Left lung (tissue), 14 donors: ENCODE measurements at places on chromosomes 1 and 21. TPM values are rescaled to one million over a fixed set of nuclear protein-coding genes. Genes with fewer than 3 reads are reported as not detected.

Gene FAM177B
- polyA plus RNA-seq: 0.57 TPM

Gene ABCG1
- polyA plus RNA-seq: 7.9 TPM

Gene MSH4
- 0.56 TPM for polyA plus RNA-seq

Gene CTSE
- 0.35 TPM for polyA plus RNA-seq

Gene NUAK2
- polyA plus RNA-seq: 10.5 TPM

Gene NGF
- 0.86 TPM for polyA plus RNA-seq

- peaks cover 72% of the 10 kb centered on the region for H3K27me3 ChIP-seq
- no peaks in the 10 kb centered on the region for H3K4me1 ChIP-seq
- no peak for DNase-seq
- no peaks in the 10 kb centered on the region for H3K36me3 ChIP-seq
Observed at GRCh38 chr21:26967062-26967913, at the start of gene ADAMTS5. Gene ADAMTS5 (minus strand): TSS chr21:26967088. CDS start chr21:26966391, 697 bp downstream.

DNA sequence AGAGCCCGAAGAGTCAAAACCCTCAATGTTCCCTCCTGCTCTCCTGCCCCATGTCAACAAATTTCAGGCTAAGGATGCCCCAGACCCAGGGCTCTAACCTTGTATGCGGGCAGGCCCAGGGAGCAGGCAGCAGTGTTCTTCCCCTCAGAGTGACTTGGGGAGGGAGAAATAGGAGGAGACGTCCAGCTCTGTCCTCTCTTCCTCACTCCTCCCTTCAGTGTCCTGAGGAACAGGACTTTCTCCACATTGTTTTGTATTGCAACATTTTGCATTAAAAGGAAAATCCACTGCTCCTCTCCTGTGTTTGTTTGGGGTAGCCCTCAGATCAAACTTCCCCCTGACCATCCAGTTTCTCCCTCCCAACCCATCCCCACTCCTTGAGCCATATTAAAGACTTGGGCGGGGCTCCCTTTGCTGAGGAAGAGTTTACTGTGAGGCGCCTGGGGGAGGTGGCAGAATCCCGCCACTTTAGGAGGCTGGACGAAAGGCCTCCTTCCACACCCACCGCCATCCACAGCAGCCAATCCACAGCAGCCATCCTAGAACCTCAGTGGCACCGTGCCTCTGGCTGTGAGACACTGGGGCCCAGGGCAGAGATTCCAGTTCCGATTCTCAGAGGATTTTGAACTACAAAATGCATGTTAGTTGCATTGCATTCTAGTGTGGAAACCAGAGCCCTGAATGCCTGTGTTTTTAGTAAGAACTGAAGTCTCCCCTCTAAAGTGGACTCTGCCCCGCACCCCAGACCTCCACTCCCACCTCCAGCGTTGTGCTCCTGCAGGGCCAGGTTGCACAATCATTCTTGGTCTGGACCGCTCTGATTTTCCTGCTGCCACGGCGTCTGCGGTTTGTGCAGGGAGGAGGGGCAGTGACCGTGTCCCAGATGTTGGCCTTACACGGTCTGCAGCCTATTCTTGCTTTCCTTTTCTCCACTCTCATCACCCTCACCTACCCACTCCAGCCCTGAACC, 3.0 kb downstream of the OLFML3 start:
- peaks cover 11% of the 10 kb centered on the region for H3K4me1 ChIP-seq
- H3K4me3 ChIP-seq: no peak overlapping the region
- no peaks in the 10 kb centered on the region for H3K36me3 ChIP-seq
- H3K27ac ChIP-seq: peak overlapping the region; percentile 28
- peak; percentile 87 for DNase-seq
- no peaks in the 10 kb centered on the region for H3K27me3 ChIP-seq

DNA sequence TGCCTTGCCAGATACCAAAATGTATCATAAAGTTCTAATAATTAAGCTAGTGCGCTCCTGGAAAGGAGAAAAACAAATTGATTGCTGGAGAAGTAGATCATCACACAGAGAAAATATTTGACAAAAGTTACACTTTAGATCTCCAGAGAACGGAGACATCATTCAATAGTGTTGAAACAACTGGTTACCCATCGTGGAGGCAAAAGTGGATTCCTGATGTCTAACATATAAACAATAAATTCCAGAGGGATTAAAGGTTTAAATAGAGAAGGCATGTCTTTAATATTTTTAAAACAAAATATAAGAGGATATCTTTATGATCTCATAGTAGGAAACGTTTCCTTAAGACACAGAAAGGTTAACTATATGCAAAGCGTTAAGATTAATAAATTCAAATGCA, 41.0 kb downstream of the NRIP1 start:
- H3K36me3 ChIP-seq: no peaks in the 10 kb centered on the region
- H3K27ac ChIP-seq: no peak overlapping the region
- H3K4me1 ChIP-seq: peaks cover 4% of the 10 kb centered on the region
- no peak overlapping the region for H3K4me3 ChIP-seq
- no peaks in the 10 kb centered on the region for H3K27me3 ChIP-seq

- no peak overlapping the region for H3K4me3 ChIP-seq
- peaks cover 5% of the 10 kb centered on the region for H3K4me1 ChIP-seq
- H3K27ac ChIP-seq: no peak overlapping the region
- peaks cover 49% of the 10 kb centered on the region for H3K27me3 ChIP-seq
- H3K36me3 ChIP-seq: no peaks in the 10 kb centered on the region
- no peak for DNase-seq
Observed at GRCh38 chr1:17538428-17539117, 925 bp upstream of the ARHGEF10L start.

GRCh38 chr1:55259911-55260609, 44.9 kb upstream of the USP24 start:
- no peaks in the 10 kb centered on the region for H3K4me1 ChIP-seq
- DNase-seq: no peak
- no peak overlapping the region for H3K27ac ChIP-seq
- H3K4me3 ChIP-seq: no peak overlapping the region
- H3K36me3 ChIP-seq: no peaks in the 10 kb centered on the region
- H3K27me3 ChIP-seq: no peaks in the 10 kb centered on the region

GRCh38 chr1:199264911-199265310, 626.1 kb downstream of the PTPRC start:
- DNase-seq: no peak
- H3K36me3 ChIP-seq: no peaks in the 10 kb centered on the region
- no peaks in the 10 kb centered on the region for H3K27me3 ChIP-seq
- no peaks in the 10 kb centered on the region for H3K4me1 ChIP-seq
- no peak overlapping the region for H3K27ac ChIP-seq

GRCh38 chr21:19684328-19684727, 1280.7 kb upstream of the TMPRSS15 start:
- no peak for DNase-seq
- no peaks in the 10 kb centered on the region for H3K4me1 ChIP-seq
- H3K27me3 ChIP-seq: no peaks in the 10 kb centered on the region
- H3K36me3 ChIP-seq: no peaks in the 10 kb centered on the region
- no peak overlapping the region for H3K4me3 ChIP-seq

- H3K36me3 ChIP-seq: no peaks in the 10 kb centered on the region
- no peak overlapping the region for H3K27ac ChIP-seq
- no peak overlapping the region for H3K4me3 ChIP-seq
- H3K4me1 ChIP-seq: peaks cover 3% of the 10 kb centered on the region
- no peak for DNase-seq
- H3K27me3 ChIP-seq: peaks cover 100% of the 10 kb centered on the region
Observed at GRCh38 chr1:90707363-90707710, 9.8 kb downstream of the BARHL2 start.

DNA sequence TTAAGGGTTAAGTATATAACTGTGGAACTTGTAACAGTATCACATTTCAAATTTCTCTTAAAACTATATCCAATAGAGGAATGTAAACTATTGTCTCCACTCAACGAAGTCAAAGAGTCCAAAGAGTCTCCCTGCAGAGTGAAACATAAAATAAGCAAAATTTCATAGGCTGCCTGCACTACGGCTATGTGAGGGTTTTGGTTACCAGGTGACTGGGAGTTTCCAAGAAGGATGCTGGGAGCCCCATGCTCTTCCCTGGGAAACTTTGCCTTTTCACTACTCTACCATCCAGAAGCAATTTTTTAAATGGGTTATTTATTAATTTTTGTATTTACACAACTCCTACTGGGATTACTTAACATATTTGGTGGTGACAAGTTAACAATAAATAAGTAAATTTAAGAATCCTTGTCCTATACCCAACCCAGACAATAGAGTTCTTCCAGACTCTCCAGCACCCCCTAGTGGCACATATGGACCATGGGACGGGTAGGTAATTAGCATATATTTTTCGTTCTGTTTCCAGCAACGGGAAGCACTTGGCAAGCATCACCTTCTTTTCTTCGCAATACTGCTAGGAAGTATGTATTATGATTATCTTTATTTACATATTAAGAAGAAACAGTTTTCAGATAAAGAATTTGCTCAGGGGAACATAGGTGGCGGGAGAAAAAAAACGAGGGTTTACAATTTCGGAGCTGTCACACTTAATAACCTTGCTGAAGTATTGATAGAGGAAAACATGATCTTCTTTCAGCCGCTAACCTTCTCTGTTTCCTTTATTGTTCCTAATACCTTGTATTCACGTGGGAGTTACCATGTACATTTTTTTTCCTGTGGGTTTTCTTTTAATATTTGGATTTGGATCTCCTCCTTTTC, 3.5 kb downstream of the FMO2 start:
- no peaks in the 10 kb centered on the region for H3K36me3 ChIP-seq
- H3K4me3 ChIP-seq: no peak overlapping the region
- DNase-seq: peak; percentile 43
- H3K27me3 ChIP-seq: no peaks in the 10 kb centered on the region
- H3K4me1 ChIP-seq: peaks cover 4% of the 10 kb centered on the region
- peak overlapping the region; percentile 14 for H3K27ac ChIP-seq

- no peak overlapping the region for H3K27ac ChIP-seq
- no peak overlapping the region for H3K4me3 ChIP-seq
- no peaks in the 10 kb centered on the region for H3K36me3 ChIP-seq
- H3K4me1 ChIP-seq: no peaks in the 10 kb centered on the region
- DNase-seq: no peak
Observed at GRCh38 chr1:182995894-182996293, 27.3 kb upstream of the LAMC1 start.

- no peaks in the 10 kb centered on the region for H3K4me1 ChIP-seq
- no peak for DNase-seq
- H3K27me3 ChIP-seq: no peaks in the 10 kb centered on the region
- no peak overlapping the region for H3K4me3 ChIP-seq
Observed at GRCh38 chr1:55640708-55641473, 425.7 kb upstream of the USP24 start.

- H3K4me1 ChIP-seq: no peaks in the 10 kb centered on the region
- no peaks in the 10 kb centered on the region for H3K36me3 ChIP-seq
- no peaks in the 10 kb centered on the region for H3K27me3 ChIP-seq
- no peak overlapping the region for H3K27ac ChIP-seq
Observed at GRCh38 chr1:107263291-107263915, 122.6 kb downstream of the NTNG1 start.

GRCh38 chr1:219220945-219221344, 47.3 kb downstream of the LYPLAL1 start:
- no peaks in the 10 kb centered on the region for H3K4me1 ChIP-seq
- no peaks in the 10 kb centered on the region for H3K36me3 ChIP-seq

DNA sequence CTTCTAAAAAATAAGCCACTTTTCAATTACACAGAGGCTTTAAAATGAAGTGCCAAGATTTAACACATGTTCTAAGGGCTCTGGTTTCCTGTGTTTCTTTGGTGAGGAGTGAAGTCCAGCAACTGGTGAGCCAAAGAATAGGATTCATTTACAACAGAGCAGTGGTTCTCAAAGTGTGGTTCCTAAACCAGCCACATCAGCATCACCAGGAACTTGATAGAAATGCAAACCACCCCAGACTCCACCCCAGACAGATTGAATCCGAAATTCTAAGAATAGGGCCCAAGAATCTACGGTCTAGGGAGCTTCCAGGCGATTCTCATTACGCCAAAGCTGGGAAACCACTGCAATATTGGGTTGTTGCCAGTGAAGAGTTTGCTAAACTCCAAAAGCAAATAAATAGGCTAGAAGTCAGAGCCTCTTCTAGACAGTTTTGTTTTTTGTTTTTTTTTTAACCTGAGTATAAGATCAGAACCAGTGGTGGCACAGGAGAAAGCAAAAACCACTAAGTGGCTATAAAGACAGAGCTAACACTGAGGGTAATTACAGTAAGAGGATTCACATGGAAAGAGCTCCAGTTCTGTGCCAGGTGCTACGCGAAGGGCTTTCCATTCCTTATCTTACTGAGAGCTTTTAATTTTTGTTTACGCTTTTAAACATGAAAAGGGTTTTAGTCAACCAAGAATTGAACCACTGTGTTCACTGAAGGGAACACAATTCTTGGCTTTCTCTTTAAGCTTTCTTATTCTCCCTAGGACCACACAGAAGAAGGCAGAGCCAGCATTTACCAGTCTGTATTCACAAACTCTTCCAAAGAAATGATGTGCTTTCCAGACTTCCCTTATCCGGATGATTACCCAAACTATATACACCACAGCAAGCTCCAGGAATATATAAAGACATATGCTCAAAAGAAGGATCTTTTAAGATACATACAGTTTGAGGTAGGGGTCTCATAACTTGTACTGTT, 42.4 kb upstream of the FMO2 start:
- H3K4me3 ChIP-seq: no peak overlapping the region
- H3K27me3 ChIP-seq: no peaks in the 10 kb centered on the region
- peak overlapping the region; percentile 61 for H3K27ac ChIP-seq
- peaks cover 7% of the 10 kb centered on the region for H3K4me1 ChIP-seq

DNA sequence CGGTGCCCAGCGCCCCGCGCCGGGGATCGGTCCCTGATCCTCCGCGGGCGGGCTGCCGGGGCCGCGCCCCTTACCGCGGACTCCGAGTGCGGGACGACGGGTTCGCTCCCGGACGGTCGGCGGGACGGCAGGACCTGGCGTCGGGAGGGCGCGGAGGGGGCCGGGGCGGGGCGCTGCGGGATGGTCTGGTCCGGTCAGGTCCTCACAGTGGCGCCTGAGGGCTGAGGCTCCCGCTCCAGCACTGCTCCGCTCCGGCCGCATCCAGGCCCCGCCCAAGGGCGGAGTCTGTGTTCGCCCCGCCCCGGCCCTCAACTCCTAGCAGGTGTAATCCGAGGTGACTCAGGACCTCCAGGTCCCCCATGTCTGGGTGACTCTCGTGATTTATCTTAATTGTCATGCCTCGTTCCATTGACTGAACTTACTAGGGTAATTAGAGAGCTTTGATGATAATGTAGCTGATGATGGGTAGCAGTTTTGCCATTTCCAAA, at the start of gene RAB3B:
Gene RAB3B, minus strand, starts transcription at position 223 of the 488 bp plus-strand sequence. CDS start 13,583 bp downstream, outside the sequence.
- peak within 1 kb of the TSS; percentile 22 for H3K4me3 ChIP-seq
- peaks cover 36% of the 10 kb centered on the region for H3K27me3 ChIP-seq
- H3K36me3 ChIP-seq: no peaks in the 10 kb centered on the region
- H3K27ac ChIP-seq: no peak within 1 kb of the TSS
- no peaks in the 10 kb centered on the region for H3K4me1 ChIP-seq
- peak; percentile 56 for DNase-seq

DNA sequence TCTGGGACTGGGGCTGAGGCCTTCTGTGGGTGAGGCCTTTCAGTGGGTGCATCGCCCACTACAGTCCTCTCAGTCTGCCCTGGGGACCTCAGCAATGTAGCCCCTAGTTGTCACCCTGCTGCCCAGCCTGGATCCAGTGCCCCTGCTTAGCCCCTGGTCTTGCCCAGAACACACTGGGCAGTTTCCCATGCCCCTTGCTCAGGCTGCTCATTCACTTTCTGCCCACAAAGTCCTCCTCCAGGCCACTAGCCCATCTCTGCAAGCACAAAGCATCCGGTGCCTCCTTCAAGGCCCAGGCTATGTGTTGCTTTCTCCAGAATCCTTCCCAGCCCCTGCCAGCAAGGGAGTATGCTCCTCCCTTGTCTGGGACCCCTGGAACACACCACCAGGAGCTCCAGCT, 5.4 kb upstream of the ADORA1 start:
- H3K4me1 ChIP-seq: peaks cover 6% of the 10 kb centered on the region
- H3K27ac ChIP-seq: no peak overlapping the region
- H3K36me3 ChIP-seq: no peaks in the 10 kb centered on the region
- H3K27me3 ChIP-seq: peaks cover 100% of the 10 kb centered on the region
